Vagina (tissue), 2 donors: ENCODE measurements at places on chromosomes 3 and 15.

DNA sequence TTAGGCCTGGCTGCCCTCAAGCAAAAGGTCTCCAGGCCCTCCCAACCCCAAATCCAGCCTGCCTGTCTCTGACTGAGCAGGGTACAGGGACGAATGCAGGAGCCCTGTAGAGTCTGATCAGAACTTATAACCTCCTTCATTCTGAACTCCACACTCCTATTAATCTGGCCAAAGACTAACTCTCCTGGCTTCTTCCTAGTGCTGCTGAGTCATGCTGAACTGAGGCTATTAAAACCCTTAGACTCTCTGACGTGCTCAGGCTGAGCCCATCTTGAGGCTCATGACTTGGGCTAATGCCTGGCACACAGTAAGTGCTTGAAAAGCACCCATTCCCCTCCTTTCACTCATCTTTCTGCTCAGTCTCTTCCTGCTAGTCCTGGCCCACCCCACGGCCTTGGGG lies 81.9 kb downstream of the NUP210 start:
- no peak for DNase-seq

- DNase-seq: no peak
Measured at GRCh38 chr3:97949110-97949485, 23.1 kb downstream of the RIOX2 start.

DNA sequence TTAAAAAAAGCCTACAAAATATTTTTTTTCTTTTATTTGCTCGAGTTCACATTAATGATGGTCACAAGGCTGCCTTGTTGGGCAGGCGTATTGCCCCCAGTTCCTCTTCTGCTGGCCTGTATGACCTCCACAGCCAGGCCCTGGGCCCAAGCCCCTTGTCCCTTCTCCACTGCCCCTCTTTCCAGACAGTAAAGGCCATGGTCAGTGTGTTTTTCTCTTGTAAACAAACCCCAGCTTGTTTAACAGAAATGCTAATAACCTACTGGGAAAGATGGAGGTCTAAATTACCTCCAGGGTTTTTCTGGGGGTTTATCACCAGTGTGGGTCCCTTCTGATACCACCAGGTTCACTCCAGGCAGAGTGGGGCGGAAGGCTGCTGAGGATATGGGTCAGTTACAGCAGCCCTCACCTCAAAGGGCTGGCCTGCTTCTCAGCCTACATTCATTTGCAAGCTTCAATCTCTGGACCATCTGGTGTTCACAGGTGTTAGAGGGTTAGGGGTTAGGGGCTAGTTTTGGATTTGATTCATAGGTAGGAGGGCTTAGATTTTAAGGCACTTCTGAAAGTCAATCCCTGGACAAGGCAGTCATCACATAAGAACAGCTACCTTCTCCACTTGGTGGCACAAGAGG lies 2.0 kb upstream of the MANF start:
- DNase-seq: no peak

DNA sequence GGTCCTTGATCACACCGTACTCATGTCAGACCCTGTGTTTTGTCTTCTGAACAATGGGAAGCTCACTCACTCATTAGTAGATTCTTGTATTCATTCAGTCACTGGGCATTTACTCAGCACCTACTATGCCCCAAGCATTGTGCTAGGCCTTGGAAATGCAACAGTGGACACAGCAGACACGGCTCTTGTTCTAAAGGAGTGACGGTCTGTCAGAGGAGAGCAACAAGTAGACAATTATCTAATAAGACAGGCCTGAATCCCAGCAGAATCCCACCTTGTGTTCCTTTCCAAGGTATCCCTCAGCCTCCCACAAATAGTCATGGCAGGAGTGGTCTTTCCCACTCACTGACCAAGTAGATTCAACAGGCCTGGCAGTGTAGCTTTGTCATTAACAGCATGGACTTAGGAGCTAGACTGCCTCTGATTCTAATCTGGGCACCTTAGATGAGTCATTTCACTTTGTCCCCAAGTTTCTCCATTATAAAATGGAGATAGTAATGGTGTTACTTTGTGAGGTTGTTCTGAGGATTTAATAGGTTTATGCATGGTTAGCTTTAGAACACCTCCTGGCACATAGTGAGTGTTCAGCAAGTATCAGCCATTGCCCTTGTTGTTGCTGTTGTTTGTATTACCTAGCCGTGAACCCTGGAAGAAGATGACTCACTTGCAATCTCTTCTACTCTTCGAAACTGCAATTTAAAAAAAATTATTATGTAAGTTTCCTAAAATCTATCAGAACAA lies 69.1 kb downstream of the SSUH2 start:
- DNase-seq: no peak

DNA sequence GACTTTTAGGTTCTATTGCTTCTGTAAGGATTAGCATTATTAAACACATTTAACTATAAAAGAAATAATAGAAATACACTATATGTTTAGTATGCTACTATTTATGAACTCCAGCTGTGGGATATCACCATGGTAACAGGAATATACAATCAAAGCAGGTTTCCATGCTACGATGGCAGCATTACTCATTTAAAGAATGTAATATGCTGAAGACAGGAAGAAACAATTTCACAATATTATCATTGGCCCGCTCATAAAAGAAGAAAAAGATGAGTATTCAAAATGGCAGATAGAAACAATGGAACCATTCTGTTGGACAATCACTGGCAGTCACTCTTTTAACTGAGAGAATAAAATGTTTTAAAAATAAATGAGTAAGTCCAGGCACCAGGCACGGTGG lies 153.4 kb downstream of the CBLB start:
- no peak for DNase-seq

DNA sequence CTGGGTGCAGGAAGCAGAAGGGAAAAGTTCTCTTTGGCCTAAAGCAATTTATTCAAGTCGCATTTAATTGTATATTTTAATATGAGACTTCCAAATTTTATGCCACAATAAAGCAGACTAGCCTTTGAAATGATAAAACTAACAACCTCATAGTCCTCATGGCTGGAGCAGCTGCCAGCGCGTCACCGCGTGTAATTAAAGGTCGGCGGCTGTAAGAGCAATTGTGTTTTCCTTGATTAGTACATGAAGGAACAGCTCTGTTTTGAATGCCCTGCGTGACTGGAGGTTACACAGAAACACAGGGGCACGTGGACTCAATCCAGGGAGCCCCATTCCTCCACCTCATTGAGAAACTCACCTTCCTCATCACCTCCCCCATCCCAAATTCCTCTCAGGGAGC lies 10.1 kb upstream of the LRRC15 start:
- no peak for DNase-seq
